ENCODE measurements at places on chromosomes 1 and 21.

DNA sequence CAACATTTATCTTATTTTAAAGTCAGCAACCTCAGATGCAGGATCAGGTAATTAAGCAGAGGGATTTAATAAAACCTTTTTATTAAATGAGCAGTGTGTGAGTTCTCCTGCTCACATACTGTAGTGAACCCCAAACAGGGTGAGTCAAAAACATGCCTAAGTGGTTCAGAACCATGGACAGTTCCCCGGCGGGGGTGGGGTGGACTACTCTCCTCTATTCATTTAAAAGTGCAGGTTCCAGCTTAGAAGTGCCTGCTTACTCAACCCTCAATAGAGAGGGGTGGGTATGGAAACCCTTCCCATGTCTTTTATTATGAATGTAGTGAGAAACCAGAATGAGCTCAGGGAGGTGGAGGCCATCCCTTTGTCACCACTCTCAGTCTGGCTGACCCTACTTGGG lies 397.9 kb downstream of the HHAT start:
- no peak overlapping the region for H3K27ac ChIP-seq
- H3K4me1 ChIP-seq = no peaks in the 10 kb centered on the region
- no peak overlapping the region for H3K4me3 ChIP-seq
- H3K36me3 ChIP-seq = no peaks in the 10 kb centered on the region
- peak; percentile 68 for DNase-seq
- H3K27me3 ChIP-seq = no peaks in the 10 kb centered on the region

DNA sequence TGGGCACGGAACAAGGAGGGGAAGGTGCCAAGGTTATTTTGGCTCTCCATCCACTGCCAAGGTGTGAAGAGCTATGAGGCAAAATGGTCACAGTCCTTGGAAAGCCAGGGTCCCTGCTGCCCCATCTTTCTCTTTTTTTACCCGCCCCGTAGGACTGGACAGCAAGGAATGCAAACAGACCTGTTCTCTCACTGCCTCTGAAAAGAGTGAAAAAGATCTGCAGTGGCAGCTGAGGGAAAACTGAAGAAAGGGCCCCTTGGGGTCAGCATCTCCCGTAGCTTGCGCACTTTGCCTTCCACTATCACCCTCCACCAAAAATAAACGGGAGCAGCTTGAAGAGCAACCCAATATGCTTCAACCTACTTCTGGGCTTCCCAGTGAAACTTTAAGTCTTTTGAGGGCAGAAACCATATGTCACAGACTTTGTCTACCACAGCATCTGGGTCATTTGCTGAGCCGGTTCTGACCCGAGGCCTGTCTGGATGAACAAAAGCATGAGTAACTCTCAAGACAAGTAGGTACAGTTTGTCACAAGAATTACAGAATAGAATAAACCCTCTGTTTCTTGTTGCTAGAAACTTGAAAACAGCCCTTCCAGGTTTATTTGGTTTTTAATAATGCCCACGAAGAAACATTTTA lies 9.4 kb upstream of the KIF14 start:
- H3K4me3 ChIP-seq = no peak overlapping the region
- H3K27me3 ChIP-seq = no peaks in the 10 kb centered on the region
- H3K36me3 ChIP-seq = no peaks in the 10 kb centered on the region
- DNase-seq = no peak
- H3K4me1 ChIP-seq = no peaks in the 10 kb centered on the region
- H3K27ac ChIP-seq = no peak overlapping the region

DNA sequence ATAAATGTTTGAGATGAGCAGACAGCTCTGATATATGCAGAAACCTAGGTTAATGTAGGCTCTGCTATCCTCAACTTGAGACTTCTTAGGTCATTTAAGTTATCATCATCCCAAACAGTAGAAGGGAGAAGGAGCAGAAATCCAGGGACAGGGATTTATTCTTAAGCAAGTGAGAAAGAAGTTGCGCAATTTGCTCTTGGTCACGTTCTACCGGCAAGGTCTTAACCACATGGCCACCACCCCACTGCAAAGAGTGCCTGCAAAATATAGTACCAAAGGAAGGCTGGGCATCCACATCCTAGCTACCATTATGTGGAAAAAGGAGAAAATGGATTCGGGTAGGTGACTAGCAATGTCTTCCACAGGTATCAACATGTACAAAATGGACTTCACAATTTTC lies 25.2 kb downstream of the CRNN start:
- H3K27me3 ChIP-seq = no peaks in the 10 kb centered on the region
- no peak for DNase-seq
- no peaks in the 10 kb centered on the region for H3K36me3 ChIP-seq
- H3K4me3 ChIP-seq = no peak overlapping the region

DNA sequence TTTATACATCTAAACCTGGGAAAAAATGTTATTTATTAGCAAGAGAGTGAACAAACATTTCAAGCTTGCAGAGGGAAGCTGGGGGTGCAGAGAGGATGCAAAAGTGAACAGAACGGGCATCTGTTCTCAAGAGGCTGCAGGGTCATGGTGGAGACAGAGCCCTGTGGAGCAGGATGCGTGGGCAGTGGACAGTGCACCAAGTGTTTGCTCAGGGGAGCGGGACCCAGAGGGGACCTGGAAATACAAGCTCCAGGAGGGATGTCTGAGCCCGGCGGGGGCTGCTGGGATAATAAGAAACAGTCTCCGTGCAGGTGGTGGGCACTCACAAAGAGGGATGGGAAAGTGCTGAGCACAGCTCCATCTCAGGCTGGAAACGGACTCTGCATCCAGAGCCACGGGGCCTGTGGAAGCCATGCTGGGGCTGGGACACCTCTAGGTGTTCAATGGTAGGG lies 105.3 kb upstream of the SLC45A1 start:
- H3K4me3 ChIP-seq = no peak overlapping the region
- no peaks in the 10 kb centered on the region for H3K27me3 ChIP-seq
- H3K27ac ChIP-seq = no peak overlapping the region
- no peaks in the 10 kb centered on the region for H3K36me3 ChIP-seq

DNA sequence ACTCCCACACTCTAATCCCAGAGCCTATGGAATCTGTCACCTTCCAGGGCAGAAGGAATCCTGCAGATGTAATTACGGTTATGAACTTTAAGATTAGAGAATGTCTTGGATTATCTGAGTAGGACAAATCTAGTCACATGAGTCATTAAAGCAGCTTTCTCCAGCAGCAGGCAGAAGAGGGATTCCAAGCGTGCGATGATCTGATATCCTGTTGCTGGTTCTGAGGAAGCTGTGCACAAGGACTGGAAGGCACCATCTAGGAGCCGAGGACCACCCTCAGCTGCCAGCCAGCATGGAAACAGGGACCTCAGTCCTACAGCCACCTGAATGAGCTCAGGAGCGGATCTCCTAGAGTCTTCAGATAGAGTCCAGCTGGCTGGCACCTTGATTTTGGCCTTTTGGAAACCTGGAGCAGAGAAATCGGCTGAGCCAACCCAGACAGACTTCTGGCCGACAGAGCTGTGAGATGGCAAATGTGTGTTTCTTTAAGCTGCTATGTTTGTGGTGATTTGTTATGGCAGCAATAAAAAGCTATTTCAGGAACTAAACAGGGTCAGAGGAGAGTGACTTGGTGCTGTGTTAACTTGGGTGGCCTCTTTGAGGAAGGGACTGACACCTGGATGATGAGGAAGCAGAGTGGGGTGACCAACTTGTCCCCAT lies 34.5 kb downstream of the LRRN2 start:
- H3K4me3 ChIP-seq = no peak overlapping the region
- H3K36me3 ChIP-seq = no peaks in the 10 kb centered on the region
- DNase-seq = peak; percentile 14
- H3K27me3 ChIP-seq = no peaks in the 10 kb centered on the region
- H3K4me1 ChIP-seq = peaks cover 10% of the 10 kb centered on the region
